ENCODE measurements at places on chromosomes 1 and 21. TPM values are rescaled to one million over a fixed set of nuclear protein-coding genes. Genes with fewer than 3 reads are reported as not detected.

WNT3A gene
- 1.3 TPM for polyA plus RNA-seq

CLDN8 gene
- 2.6 TPM for polyA plus RNA-seq

TDRD10 gene
- polyA plus RNA-seq: 1.7 TPM

OR14A2 gene
- not detected for polyA plus RNA-seq

CERS2 gene
- 35.5 TPM for polyA plus RNA-seq

ID3 gene
- 24.4 TPM for polyA plus RNA-seq

CLIC6 gene
- polyA plus RNA-seq: 0.45 TPM

NPHS2 gene
- not detected for polyA plus RNA-seq

PIP5K1A gene
- polyA plus RNA-seq: 16.4 TPM

LCE2A gene
- polyA plus RNA-seq: not detected

TP73 gene
- polyA plus RNA-seq: 3.5 TPM

RAD54L gene
- polyA plus RNA-seq: 6.1 TPM

SYDE2 gene
- polyA plus RNA-seq: 0.62 TPM

SMCP gene
- polyA plus RNA-seq: not detected

FGR gene
- polyA plus RNA-seq: 3.4 TPM

RIPPLY3 gene
- polyA plus RNA-seq: 1.0 TPM

ADCY10 gene
- polyA plus RNA-seq: not detected

LY9 gene
- 0.54 TPM for polyA plus RNA-seq

C1orf87 gene
- not detected for polyA plus RNA-seq

MR1 gene
- polyA plus RNA-seq: 3.6 TPM

Data from esophagus (tissue), 2 donors.